ENCODE measurements at places on chromosomes 11 and 22.

- peak; percentile 18 for DNase-seq
Measured at GRCh38 chr11:76512851-76513653, 68.2 kb downstream of the EMSY start.

- DNase-seq: peak; percentile 14
Measured at GRCh38 chr11:126969865-126970479, 30.6 kb downstream of the KIRREL3 start.

- DNase-seq: no peak
Measured at GRCh38 chr11:134678744-134679143, 266.7 kb upstream of the B3GAT1 start.

- DNase-seq: no peak
Measured at GRCh38 chr22:30572840-30573593, 1.4 kb downstream of the GAL3ST1 start.

GRCh38 chr11:116557282-116557681, 215.5 kb downstream of the BUD13 start:
- no peak for DNase-seq

- DNase-seq: no peak
Measured at GRCh38 chr22:24437741-24438328, 10.4 kb downstream of the ADORA2A start.

GRCh38 chr22:35425971-35426800, 26.2 kb downstream of the MCM5 start:
- DNase-seq: no peak

DNA sequence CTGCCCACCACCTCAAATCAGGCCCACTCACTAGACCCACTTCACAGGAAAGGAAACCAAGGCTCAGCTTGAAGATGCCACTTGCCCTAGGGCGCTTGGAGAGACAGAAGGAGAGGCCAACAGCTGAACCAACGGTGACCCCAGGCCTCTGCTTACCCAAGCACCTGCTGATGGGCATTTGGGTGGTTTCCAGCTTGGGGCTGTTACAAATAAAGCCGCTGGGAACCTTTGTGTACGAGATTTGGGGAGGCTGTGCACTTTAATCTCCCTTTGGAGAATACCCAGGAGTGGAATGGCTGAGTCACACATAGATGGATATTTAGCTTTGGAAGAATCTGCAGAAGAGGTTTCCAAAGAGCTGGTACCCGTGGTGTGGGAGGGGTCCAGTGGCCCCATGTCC, 50.9 kb upstream of the LINC01488 start:
- DNase-seq: no peak

DNA sequence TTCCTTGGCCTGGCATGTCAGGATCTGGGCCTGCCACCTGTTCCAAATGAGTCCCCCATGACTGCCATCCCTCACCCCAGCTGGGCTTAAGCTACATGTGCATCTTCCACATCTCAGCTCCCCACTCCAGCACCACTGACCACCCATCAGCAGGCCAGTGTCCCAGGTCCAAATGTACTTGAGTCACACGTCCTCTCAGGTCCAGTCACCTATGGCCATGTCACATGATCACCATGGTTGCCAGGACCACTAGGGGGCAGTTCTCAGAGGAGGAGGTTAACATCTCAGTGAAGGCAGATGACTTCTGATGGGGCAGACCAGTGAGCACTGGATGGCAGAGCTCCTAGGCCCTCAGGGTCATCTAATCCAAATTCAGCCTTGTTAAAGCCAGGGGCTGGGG, 41.9 kb upstream of the WNT11 start:
- no peak for DNase-seq

GRCh38 chr22:30246814-30247376, 336 bp upstream of the LIF start:
- no peak for DNase-seq

- no peak for DNase-seq
Measured at GRCh38 chr11:108825381-108825780, 160.5 kb downstream of the DDX10 start.

Measured in NCI-H1105 treated with DMSO at 0.1 percent for 48 hours (cell line).